ENCODE measurements at places on chromosomes 11 and 22. TPM values are rescaled to one million over a fixed set of nuclear protein-coding genes. Genes with fewer than 3 reads are reported as not detected.

DNA sequence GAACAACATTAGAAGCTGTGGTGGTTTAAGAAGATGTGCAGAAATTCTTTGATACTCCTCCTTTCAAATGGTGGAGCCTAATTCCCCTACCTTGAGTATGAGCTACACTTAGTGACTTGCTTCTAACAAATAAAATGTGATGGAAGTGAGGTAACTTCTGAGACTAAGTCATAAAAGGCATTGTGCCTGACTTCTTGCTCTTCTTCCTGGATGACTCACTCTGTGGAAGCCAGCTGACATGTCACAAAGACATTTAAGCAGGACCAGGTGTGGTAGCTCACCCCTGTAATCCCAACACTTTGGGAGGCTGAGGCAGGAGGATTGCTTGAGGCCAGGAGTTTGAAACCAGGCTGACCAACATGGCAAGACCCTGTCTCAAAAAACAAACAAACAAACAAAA is 3.9 kb upstream of the PLA2G3 start:
- DNase-seq = no peak

DNA sequence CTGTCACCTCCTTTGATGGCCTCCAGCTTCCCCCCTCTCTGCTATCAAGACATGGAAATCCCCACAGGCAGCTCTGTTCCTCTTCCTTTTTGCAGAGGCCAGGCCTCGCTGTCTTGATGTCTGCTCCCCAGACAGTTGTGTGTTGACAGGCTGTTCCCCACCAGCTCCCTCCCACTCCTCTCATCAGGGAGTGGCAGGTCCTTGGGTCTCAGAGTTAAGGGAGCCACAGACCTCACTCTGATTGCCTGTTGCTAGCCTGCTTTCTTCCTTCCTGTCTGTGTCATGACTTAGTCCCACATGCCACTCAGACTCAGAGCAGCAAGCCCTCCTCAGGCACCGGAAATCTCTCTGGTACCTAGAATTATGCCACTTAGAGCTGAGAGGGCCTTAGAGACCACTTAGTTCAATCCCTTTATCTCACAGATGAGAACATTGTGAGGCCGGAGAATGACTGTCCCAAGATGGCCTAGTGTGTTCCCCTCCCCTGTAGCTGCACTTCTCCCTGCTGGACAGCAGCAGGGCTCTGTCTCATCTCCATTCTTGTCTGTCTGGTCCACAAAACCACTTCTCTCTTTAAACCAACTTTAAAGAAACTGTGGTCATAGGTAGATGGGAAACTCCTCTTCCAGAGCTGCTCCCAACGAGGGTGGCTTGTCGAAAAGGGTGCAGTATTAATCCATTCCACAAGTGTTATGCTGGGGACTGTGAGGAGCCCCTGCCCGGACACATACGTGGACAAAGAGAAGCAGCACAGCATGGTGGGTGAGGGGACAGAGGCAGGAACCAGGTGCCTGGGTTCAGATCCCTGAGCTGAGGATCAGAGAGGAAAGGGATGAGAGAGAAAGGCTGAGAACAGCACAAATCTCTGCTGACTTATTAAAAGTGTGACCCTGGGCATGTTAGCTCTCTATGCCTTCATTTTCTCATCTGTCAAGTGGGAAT is 4.2 kb downstream of the AMPD3 start:
- no peak for DNase-seq

DNA sequence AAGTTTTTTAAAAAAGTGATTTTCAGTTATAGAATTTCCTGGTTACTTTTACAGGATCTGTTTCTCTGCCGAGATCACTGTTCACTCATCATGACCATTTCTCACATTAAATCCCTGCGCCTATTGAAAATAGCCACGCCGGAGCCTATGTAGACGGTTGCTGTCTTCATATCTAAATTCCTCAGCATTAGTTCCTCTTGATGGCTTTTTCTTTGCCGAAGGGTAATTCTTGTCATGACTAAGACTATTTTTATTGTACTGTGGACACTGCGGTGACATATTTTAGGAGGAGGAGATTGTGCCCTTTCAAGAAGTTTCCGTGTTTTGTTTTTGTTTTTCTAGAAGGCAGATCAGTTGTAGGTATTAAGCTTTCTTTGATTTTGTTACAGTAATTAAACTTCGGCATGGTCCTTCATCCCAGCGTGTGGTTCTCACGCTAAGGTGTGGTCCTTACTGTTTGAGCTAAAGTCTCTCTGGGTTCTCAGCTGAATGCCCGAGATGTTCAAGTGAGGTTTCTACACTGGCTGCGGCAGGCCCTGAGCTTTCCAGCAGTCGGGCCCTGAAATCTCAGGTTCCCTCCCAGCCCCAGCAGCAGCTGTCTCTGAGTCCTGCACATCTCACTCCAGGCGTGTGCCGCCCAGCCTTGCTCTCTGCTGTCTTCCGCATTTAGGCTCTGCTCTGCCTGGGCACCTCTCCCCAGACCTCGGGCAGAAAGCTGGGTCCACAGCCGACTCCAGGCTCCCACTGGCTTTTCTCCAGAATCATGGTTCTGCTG is 1110.5 kb downstream of the TBC1D22A start:
- no peak for DNase-seq

- no peak for DNase-seq
Observed at GRCh38 chr11:70740488-70740851, 342.1 kb downstream of the CTTN start.

DNA sequence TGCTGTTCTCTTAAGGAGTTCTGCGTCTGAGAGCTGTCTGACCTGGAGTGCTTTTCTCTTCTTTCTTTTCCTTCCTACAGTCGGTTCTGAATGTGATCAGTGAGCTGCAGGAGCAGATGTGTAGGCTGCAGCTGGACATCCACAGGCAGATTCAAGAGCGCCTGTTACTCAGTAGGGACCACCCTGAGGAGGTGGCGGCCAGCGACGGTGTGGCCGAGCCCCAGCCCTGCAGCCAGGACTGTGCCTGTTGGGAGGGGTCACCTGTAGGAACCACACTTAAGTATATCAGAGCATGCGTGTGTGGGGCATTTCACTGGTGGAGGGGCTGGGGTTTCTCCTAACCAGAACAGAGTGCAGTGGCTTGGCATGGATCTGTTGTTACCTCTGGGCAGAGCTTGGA is 56.3 kb downstream of the CYB5R2 start:
- no peak for DNase-seq

Gene ANO5
- total RNA-seq = 6.7 TPM

Gene NLRP10
- total RNA-seq = 0.77 TPM

Data from WTC11 (cell line).